ENCODE measurements at places on chromosomes 3 and 15.

DNA sequence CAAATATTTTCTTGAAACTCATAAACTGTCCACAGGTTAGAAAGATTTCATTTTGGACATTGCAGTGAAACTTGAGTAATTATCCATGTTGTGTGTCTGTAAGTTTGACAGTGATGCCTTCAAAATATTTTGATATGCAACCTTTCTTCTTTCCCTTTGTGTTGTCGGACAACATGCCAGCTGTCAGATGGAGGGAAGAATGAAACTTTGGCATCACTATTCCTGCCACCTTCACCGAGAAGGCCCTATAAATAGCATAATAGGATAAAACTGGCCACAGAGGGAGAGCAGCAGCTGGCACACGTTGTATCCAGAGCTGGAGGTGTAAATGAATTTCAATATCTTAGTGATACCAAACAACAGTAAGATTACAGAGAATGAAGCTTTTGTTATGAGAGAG is 436.7 kb upstream of the CFAP20DC start:
- no peak for DNase-seq

DNA sequence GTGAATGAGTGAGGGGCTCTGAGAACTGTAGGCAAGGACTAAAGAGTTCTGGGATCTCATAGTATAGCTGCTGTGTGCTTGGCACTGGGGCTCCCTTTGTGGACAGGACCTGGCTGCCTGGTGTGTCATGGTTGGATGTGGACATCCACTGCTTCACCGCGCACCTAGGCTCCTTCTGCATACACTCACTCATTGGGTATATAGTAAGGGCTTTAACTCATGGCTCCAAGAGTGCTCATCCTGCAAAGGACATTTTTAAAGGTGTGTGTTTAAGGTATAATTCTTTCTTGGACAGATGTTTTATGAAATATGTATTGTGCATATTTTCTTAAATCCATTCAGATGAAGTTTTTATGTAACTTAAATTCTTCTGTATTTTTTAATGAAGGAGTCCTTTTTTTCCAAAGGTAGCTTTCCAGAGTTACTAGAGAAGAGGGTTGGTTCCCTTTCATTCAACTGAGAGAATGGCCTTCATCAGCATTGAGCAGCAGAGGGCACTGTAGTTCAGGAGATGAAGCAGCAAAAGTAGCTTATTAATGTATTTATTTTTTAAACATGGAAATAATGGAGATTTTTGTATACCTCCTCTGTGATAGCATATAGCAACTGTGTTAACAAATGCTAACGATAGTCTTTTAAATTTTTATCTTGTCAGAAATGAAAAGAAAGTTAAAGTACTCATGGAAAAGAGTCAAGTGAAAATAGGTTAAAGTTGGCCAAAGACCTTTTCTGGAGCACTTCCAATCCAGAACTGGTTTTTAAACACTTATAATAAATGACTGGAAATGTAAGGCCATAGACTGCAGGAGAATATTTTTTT is 25.2 kb downstream of the OXNAD1 start:
- peak; percentile 55 for DNase-seq

DNA sequence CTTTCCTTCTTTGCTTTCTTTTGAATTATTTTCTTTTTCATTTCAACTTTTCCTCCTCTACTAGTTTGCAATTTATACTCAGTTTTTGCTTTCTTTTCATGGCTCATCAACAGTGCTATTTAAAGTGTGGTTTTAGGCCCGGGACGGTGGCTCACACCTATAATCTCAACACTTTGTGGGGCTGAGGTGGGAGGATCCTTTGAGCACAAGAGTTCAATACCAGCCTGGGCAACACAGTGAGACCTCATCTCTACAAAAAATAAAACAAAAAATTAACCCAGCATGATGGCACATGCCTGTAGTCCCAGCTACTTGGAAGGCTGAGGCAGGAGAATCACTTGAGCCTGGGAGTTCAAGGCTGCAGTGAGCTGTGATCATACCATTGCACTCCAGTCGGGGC is 20.4 kb upstream of the DENND4A start:
- DNase-seq = no peak

DNA sequence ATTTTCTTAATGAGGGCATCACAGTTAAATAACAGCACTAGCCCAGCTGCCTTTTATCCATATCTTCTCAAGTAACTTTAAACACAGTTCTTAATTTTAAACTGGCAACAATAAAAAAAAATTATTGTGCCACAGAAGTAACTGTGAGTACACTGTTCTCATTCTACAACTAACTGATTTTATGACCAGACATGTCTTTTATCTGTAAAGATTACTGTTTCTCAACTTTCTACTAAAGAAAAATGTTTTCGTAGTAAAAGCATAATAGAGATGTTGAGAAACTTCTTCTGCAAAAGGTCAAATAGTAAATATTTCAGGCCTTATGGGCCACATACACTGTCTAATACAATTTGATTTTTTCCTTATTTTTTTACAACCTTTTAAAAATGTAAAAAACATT is 32.0 kb downstream of the PLOD2 start:
- no peak for DNase-seq

DNA sequence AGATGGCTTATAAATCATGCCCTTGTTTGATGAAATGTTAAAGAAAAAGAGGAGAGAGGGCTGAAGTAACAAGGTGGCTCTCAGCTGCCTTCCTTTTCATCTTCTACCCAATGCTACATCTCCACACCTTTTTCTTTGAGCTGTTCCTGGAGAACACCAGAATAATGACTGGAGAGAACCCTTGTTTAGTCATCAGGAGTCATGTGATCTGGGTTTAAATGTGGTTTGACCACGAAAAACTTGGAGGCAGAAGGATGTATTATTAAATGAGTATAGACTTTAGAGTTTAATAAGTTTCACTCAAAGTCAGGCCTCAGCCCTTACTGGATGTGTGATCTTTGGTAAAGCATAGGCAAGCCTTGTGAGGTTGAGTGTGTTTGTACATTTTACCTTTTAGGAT is 230.3 kb upstream of the TBL1XR1 start:
- DNase-seq = peak; percentile 28

DNA sequence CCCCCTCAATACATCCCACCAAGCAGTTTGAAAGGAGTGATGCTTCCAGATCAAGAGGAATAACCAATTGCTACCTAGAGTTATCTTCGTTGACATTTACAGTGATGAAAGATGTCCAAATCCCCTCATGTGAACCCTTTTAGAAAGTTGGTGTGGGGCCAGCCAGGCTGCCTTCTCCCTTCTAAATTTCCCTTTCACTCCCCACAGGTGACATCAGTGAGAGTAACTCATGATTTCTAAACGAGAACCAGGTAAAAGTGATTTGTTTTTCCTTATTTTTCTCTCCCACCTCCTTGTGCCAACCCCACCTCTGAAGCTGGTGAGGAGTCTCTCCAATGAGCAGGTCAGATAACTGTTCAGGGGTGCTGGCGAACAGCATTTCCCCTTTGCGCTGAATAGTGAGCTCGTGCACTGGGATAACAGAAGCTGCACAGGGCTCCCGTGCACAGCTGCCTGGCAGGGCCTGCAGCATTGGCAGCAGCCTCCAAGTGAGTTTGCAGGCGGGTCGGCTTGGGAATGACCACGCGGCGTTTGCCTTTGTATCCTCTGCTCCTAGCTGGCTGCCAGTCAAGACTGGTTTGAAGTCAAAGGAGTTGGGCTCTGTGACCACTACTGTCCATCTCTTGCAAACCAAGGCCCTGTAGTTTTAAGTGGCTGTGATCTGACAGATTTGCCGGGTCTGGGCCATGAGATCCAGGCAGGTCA is 70.2 kb upstream of the CORO2B start:
- DNase-seq = no peak

GRCh38 chr3:55728461-55729100 is 241.5 kb upstream of the WNT5A start:
- no peak for DNase-seq

- no peak for DNase-seq
These were observed 10.8 kb downstream of the MBNL1 start for GRCh38 chr3:152279479-152279878.

All from CD4-positive, alpha-beta T cell treated with Interleukin-1 beta for 1 hour (primary cell).